ENCODE measurements at places on chromosomes 3 and 15.

- no peak for DNase-seq
Measured at GRCh38 chr3:183701744-183702143, 4.1 kb downstream of the YEATS2 start.

- peak; percentile 73 for DNase-seq
Measured at GRCh38 chr3:112519424-112520001, 20.2 kb upstream of the BTLA start.

DNA sequence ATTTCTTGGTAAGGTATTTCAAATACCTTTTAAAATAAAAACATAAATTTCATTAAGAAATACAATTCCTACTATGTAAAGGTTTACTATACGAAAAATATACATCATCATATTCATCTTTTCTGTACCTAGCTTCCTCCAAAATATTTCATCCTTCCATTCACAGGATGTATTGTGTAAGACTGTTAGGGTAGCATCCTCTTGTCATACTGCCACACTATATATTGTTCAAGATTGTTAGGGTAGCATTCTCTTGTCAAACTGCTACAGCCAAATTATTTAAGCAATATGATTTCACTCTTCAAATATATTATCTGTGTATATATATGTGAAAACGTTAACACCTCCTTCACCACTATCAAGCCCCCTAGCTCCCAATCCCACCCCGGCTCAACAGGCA, 3.5 kb downstream of the RPL22L1 start:
- DNase-seq, result no peak

- DNase-seq, result peak; percentile 9
Measured at GRCh38 chr3:116423945-116424344, 21.3 kb downstream of the LSAMP start.

GRCh38 chr3:50441424-50442217, 61.8 kb downstream of the CACNA2D2 start:
- DNase-seq, result no peak

GRCh38 chr15:89184357-89184756, 37.0 kb downstream of the RLBP1 start:
- DNase-seq, result no peak

- no peak for DNase-seq
Measured at GRCh38 chr3:101966226-101966625, 116.9 kb downstream of the NFKBIZ start.

DNA sequence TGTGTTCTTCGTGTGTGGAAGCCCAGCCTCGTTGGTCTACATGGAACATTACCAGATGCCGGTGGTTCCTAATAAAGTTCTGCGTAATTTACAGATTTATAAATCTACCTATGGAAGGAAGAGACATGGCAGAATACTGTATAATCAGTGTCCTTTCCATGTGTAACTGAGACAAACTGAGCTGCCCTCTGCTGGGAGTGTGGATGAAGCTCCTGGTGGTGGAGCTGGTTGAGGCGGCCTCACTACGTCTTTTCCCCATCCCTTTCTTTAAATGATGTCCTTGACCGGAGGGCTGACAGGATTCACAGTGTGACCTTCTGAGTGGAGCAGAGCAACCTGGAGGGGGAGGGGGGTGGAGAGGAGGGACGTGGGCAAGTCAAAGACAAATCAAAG, 267.0 kb upstream of the CHRM5 start:
- no peak for DNase-seq

DNA sequence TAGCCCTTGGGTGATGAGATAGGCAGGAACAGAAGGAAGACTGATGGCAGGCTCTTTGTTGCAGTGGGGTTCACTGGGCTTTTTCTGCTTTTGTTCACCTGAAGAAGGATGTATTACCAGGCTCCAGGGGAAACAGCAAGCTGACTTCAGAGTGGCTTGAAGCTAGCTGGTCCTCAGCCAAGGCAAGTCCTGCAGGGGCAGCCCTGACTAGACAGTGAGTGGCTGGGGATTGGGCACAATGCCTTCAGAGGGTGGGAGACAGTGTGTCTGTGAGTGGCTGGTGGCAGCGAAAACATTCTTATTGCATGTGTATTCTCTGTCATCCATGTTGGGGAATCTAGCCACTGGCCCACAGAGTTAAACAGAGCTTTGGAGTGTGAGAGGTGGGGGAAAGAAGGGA, 2.3 kb upstream of the TEX264 start:
- DNase-seq, result peak; percentile 16

DNA sequence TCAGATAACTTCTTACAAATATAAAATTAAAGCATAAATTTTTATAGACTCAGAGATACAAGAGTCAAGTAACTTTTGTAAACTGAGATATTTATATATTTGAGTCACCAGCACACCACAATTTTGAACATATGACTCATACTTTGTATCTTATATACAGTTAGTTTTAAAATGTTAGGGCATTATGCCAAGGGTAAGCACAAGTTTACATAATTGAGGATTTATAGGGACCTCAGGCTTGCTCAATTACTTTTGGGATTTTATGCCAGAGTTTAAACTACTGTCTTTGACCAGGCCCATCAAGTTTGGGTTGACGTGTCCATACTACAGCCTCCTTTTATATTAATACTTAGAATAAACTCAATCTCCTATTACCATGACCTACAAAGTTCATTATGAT, 7.4 kb upstream of the FGF7 start:
- no peak for DNase-seq

DNA sequence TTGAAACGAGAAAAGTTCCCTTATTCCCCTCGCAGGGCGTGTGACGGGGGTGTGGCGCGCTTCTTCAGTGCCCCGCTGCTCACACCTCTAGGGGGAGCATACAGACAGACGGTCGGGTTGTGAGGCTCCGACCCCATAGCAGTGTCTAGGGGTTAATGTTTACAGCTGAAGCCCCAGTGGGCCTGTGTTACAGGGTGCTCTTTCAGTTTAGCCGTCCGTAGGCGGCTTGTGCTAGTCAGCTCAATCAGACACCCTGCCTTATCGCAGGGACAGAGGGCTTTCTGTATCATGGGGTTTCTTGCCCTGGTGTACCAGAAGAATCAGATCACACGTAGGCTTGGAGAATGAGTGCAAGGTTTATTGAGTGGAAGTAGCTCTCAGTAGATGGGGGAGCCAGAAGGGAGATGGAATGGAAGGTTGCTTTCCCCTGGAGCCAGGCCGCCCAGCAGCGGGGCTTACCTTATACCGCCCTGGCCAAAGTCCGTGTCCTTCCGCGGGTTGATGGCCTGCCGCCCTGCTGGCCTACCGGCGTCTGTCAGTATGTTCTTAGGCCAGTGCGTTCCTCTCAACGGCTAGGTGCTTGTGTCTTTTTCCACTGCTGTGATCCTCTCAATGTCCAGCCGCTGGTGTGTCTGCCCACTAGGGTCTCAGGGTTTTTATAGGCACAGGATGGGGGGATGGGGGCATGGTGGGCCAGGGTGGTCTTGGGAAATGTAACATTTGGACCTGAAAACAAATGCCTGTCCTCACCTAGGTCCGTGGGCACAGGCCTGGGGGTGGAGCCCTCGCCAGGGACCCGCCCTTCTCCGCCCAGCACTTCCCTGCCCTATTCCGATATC, 32.2 kb upstream of the ACP3 start:
- DNase-seq, result no peak

- no peak for DNase-seq
Measured at GRCh38 chr3:37228749-37229148, 54.4 kb upstream of the LRRFIP2 start.

- no peak for DNase-seq
Measured at GRCh38 chr3:155425396-155425795, 131.9 kb upstream of the STRIT1 start.

DNA sequence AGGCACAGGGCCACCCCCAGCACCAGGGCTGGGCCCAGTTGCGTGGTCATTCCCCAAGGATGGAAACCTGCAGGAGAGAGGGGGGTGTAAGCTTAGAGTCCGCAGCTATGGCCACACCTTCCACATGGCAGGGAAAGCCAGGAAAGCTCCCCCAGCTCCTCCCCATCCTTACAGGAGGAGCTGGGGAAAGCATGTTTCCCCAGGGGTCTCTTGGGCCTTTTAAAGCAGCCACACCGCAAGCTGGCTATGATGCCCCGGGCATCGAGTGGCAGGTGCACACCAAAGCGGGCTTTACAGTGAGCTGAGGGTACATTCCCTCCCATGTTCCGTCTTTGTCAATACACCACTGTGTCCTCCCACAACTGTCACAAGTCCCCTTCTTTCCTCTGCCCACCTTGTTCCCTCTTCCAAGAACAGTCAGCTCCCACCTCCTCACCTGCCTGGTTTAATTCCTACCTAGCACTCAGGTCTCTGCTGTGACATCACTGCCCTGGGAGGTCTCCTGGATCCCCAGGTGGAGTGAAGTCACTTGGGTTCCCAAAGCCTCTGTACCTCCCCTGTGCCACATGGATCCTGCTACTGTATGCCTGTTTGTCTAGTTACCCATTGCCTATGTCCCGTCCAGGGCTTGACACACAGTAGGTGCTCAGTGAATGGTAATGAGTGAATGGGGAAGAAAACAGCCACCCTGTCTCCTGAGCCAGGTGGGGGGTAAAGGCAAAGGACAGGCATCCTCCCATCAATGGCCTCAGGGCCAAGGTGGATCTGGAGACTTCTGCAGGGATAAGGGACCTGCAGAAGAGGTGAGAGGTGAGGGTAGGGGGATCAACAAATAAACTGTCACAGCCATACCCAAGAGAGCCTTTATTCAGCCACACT, 3.4 kb downstream of the HYAL3 start:
- no peak for DNase-seq

DNA sequence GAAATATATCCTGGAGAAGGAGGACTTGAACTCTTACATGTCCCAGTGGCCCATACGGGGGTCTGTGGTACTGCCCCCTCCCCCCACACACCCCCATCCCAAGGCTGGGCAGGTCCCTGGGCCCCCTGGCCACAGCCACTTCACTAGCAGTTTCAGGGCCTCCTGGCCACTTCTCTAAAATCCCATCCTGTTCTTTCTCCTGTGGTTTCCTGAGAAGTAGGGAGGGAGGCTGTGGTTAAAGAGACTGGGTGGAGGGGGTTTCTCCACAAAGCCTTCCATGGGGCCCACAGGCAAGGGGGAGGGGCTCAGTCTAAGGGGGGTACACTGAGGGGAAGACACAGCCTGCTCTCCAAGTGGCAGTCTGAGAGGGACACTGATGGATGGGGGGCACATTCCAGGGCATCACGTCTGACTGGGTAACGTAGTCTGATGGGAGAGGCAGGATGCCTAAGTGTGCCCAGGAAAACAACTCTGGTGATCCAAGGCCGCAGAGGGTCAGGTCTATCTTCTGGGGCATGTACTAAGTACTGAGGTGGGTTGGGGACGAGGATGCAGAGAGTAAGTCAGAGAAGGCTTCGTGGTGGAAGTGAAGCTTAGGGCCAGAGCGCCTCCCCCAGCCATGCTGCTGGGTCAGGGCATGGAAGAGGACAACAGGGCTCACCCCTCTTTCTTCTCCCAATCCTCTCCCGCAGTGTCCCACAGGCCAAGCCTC, 48.0 kb upstream of the C15orf39 start:
- no peak for DNase-seq

DNA sequence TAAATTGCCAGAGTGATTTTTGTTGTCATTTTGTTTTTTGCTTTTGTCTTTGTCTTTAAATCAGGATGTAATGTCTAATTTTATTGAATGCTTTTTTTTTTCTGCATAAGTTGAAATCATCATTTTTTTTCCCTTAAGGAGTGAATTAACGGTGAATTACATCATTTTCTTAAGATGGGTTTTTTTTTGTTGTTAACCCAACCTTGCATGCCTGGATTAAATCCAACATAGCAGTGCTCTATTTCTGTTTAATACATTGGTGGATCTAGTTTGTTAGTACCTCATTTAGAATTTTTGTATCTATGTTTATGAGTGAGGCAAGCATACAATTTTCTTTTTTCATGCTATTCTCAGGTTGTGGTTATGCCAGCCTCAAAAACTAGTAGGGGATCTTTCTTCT, 186.4 kb upstream of the TMC3 start:
- no peak for DNase-seq

GRCh38 chr3:99351122-99351521, 287.3 kb upstream of the COL8A1 start:
- no peak for DNase-seq

DNA sequence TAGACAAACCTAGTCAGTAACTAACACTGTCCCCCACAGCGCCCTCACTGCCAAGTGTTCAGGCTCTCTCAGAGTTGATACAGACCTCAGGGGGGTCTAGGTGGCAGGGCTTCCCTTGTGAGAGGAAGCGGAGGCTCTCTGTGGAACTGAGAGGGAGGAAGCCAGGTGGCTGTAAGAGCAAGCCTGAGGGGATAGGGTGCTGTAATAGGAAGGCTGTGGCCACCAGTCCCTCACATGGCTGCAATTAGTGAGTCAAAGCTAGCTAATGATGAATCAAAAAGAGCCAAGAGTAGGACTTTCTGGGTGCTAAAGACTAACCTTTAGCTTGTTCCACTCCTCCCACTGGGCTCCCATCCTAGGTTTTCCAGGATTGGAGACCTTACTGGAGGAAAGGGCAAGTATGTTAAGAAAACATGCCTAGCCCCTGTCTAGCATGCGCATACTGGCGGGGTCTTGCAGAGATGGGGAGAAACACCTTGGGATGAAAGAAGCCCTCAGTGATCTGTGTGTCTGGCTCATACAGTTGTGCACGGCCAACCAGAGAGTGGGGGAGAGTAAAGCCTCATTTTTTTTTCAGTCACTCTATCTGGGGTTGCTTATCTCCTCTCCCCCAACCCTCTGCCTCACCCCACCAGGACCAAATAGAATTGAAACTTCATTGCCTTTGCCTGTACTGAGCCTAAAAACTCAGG, 13.3 kb upstream of the SOX2 start:
- DNase-seq, result no peak

- no peak for DNase-seq
Measured at GRCh38 chr3:186427627-186428281, 65.7 kb upstream of the DGKG start.

Measured in AG08395 (cell line).